ENCODE measurements at places on chromosomes 7 and 10.

GRCh38 chr7:1232103-1232466 lies 587 bp upstream of the UNCX start:
- no peak for DNase-seq

- DNase-seq: peak; percentile 78
Measured at GRCh38 chr10:50310560-50311174, 59.4 kb upstream of the ASAH2 start.

DNA sequence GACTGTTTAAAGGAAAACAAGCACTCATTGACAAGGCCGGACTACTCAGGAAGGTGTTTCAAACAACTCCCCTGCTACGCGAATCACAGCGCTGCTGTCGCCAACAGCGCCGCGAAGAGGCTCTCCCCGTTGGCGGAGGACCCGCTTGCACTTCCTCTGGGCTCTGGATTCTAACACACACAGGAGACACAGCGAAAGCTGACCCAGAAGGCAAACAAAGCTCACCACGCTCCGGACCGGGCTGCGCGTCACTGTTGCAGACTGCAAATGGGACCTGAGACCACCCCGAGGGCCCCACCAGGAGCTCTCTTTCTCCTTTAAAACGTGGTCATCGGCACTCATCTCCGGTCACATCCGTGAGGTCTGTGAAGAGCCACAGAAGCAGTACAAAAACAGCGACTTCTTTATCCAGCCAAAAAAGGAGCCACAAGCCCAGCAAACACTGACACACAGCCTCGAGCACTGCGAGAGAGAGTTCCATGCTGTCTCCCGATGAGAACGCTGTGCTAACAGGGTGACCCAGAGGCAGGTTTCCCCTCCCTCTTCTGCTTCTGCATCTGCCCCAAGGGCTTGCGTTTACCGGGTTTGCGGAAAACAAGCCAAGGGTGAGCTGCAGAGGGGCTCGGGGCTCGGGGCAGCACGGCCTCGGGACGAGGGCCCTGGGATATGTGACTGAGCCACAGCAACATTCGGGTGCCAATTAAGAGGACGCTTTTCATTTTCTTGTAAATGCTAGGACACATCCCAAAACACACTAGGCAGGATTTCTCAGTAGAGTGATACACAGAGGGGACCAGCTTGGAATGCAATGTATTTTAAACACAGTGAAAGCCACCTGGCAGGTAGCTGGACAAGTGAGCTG lies 41.3 kb downstream of the AMZ1 start:
- no peak for DNase-seq

GRCh38 chr10:96587264-96588059 lies 650 bp upstream of the TM9SF3 start:
- DNase-seq: peak; percentile 89

GRCh38 chr10:120969219-120969645 lies 118.1 kb downstream of the WDR11 start:
- DNase-seq: peak; percentile 52

GRCh38 chr10:13939391-13939790 lies 352.6 kb downstream of the PRPF18 start:
- DNase-seq: no peak

- DNase-seq: no peak
Measured at GRCh38 chr7:115491744-115492380, 538.7 kb downstream of the TFEC start.

GRCh38 chr7:157407512-157408257 lies 70.9 kb downstream of the DNAJB6 start:
- no peak for DNase-seq

GRCh38 chr7:33300742-33301141 lies 171.4 kb downstream of the BBS9 start:
- DNase-seq: no peak

DNA sequence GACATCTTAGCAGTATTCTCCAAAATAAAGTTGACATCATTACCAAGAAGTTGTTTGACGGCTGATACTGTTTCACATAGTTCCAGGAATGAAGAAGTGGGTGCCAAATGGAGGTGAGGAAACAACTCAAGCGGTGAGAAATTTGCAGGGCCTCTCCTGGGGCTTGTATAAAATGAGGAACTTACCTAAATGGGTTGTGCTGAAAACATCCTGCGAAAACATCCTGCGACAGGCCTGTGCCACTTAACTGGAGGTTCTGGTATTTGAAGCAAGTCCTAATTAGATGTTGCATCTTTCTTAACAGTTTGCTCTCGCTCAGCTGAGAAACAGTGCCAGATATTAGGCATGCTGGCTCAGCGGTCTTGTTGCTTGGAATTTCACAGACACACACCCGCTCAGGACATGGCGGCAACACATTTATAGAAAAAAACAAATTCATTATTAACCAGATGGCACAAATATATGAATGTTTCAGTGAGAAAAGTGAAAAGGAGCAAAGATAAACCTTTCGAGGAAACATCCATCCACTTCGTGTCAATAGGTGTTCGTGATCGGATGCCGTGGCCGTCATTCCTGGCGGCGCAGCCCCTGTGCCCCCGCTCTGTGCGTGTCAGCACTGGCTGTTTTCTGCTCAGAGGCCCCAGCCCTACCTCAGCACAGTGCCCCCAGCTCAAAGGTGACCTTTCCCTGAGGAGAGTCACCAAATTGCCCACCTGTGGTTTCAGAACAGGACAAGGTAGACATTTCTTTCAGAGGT lies 48.1 kb downstream of the CDC123 start:
- no peak for DNase-seq
